ENCODE measurements at places on chromosomes 7 and 10.

- no peak for DNase-seq
Observed at GRCh38 chr10:113619401-113619800, 44.4 kb downstream of the NRAP start.

GRCh38 chr7:25944777-25945515 is 207.1 kb upstream of the NFE2L3 start:
- DNase-seq: no peak

- no peak for DNase-seq
Observed at GRCh38 chr7:141974831-141975230, 1.3 kb upstream of the TAS2R38 start.

DNA sequence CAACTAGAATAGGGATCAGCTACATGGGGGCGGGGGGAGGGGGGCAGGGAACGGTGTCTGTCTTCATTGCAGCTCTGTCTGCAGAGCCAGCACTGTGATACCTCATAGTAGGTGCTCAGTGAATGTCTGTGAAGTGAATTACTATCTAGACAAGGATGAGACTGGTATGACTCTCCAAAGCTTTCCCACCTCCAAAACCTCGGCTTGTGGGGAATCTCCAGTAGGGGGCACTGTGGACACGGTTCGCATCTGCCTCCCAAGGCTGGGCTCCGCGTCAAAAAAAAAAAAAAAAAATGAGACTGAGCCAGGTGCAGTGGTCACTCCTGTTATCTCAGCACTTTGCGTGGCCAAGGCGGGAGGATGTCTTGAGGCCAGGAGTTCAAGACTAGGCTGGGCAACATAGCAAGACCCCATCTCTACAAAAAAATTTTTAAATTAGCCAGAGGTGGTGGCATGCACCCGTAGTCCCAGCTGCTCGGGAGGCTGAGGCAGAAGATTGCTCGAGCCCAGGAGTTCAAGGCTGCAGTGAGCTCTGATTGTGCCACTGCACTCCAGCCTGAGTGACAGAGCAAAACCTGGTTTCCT is 9.6 kb downstream of the TRIM56 start:
- DNase-seq: no peak

GRCh38 chr10:78038105-78038504 is 4.4 kb downstream of the RPS24 start:
- no peak for DNase-seq

GRCh38 chr10:13788711-13789447 is 202.1 kb downstream of the PRPF18 start:
- DNase-seq: no peak

GRCh38 chr10:114694752-114695151 is 36.7 kb upstream of the ABLIM1 start:
- DNase-seq: no peak
